ENCODE measurements at places on chromosomes 2 and 18.

GRCh38 chr2:219204425-219205164 is 2.0 kb upstream of the ZFAND2B start:
- no peak for DNase-seq

GRCh38 chr2:197599285-197599965 is 76.0 kb downstream of the RFTN2 start:
- peak; percentile 19 for DNase-seq

- no peak for DNase-seq
These were observed 25.5 kb upstream of the SDC1 start for GRCh38 chr2:20250436-20250835.

GRCh38 chr2:40027968-40028367 is 248.9 kb upstream of the THUMPD2 start:
- peak; percentile 47 for DNase-seq

- no peak for DNase-seq
These were observed 15.1 kb downstream of the ST3GAL5 start for GRCh38 chr2:85873679-85874078.

GRCh38 chr2:66439812-66440542 is 5.1 kb downstream of the MEIS1 start:
- peak; percentile 64 for DNase-seq

- DNase-seq = no peak
These were observed 130.2 kb downstream of the TMEM163 start for GRCh38 chr2:134588556-134588955.

Measured in astrocyte of the spinal cord (primary cell).